Cardiac muscle cell (in vitro differentiated cells and primary cell): ENCODE measurements at places on chromosomes 13 and 19. TPM values are rescaled to one million over a fixed set of nuclear protein-coding genes. Genes with fewer than 3 reads are reported as not detected.

Gene SPACA7
- total RNA-seq = not detected in 2 replicates

Gene CD22
- total RNA-seq = 0.28 and 0.51 TPM in 2 replicates

Gene GPR4
- 0.14 TPM in 1 of 2 replicates, not detected in the other for total RNA-seq

Gene ZNF136
- 5.2 and 22.5 TPM in 2 replicates for total RNA-seq

Gene BCL2L12
- 39.4 and 41.3 TPM in 2 replicates for total RNA-seq

Gene MBD3L3
- not detected in 2 replicates for total RNA-seq

Gene IGSF23
- total RNA-seq = not detected in 2 replicates

Gene VSTM2B
- 0.39 TPM in 1 of 2 replicates, not detected in the other for total RNA-seq

Gene SNRPD2
- total RNA-seq = 258 and 298 TPM in 2 replicates

Gene SULT2A1
- total RNA-seq = not detected in 2 replicates

GRCh38 chr13:71935166-71935840 lies 68.3 kb upstream of the DACH1 start:
- H3K27ac ChIP-seq = no peak overlapping the region
- no peaks in the 10 kb centered on the region for H3K4me1 ChIP-seq
- H3K4me3 ChIP-seq = no peak overlapping the region
- H3K36me3 ChIP-seq = no peaks in the 10 kb centered on the region
- H3K27me3 ChIP-seq = no peaks in the 10 kb centered on the region

- no peaks in the 10 kb centered on the region for H3K27me3 ChIP-seq
- no peak overlapping the region for H3K27ac ChIP-seq
- H3K4me1 ChIP-seq = peaks cover 15% of the 10 kb centered on the region
Observed at GRCh38 chr13:32443111-32443510, 15.2 kb upstream of the N4BP2L1 start.

DNA sequence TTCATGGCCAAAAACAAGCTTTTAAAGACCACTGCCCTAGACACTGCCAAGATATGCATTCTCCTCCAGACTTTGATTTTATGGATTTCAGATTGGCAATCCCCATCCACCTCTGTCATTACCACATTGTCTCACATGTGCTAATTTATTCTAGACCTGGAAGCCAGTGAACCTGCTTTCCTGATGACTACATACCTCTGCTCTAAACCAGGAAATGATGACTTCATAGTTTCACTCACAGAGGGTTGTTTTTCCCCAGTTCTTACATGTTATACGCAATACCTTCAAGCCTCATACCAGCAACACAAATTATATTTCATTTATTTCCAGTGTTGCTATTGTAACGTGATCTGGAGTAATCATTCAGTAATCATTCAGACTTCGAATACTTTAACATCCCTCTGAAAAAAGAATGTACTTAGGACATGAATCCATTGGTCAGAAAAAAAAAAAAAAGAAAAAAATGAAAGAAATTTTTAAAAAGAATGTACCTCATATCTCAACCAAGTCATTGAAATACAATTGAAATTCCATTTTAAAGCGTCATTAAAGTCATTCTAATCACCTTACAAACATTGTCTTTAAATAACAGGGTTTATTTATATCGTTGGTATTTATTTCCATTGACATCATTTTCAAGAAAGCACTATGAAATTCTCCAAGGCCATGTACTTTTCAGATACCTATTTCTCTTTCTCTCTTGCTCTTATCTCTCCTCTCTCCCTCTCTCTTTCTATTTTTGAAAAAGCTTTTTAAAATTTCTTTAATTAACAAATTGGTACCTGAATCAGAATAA lies 33.4 kb upstream of the KLF5 start:
- H3K36me3 ChIP-seq = no peaks in the 10 kb centered on the region
- no peak overlapping the region for H3K4me3 ChIP-seq
- H3K27me3 ChIP-seq = no peaks in the 10 kb centered on the region
- H3K27ac ChIP-seq = no peak overlapping the region
- no peaks in the 10 kb centered on the region for H3K4me1 ChIP-seq

DNA sequence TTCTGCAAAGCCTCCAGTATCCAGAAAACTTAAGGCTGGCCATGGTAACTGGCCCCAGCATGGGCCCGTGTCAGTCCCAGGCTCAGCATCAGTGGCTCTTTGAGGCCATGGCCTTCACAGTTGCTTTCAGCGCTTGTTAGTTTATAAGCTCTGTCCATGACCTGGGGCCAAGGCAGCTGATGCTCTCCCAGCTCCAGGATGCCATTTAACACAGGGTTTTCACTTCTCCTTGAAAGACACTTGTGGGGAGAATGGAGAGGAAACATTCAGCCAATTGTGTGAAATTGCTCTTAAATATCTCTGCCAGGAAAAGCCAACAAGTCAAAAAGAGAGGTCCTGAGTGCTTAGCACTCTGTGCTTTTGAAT lies 321.3 kb downstream of the FOXO1 start:
- no peaks in the 10 kb centered on the region for H3K27me3 ChIP-seq
- H3K4me3 ChIP-seq = no peak overlapping the region
- H3K36me3 ChIP-seq = no peaks in the 10 kb centered on the region
- no peaks in the 10 kb centered on the region for H3K4me1 ChIP-seq
- H3K27ac ChIP-seq = no peak overlapping the region

GRCh38 chr19:15104003-15104402 lies 3.2 kb upstream of the SYDE1 start:
- H3K4me1 ChIP-seq = peaks cover 6% of the 10 kb centered on the region
- no peak overlapping the region for H3K27ac ChIP-seq
- no peak for DNase-seq

- H3K27ac ChIP-seq = no peak overlapping the region
- H3K36me3 ChIP-seq = no peaks in the 10 kb centered on the region
- H3K27me3 ChIP-seq = peaks cover 36% of the 10 kb centered on the region
- no peaks in the 10 kb centered on the region for H3K4me1 ChIP-seq
- no peak overlapping the region for H3K4me3 ChIP-seq
Observed at GRCh38 chr19:47243776-47244547, 12.4 kb upstream of the CCDC9 start.

DNA sequence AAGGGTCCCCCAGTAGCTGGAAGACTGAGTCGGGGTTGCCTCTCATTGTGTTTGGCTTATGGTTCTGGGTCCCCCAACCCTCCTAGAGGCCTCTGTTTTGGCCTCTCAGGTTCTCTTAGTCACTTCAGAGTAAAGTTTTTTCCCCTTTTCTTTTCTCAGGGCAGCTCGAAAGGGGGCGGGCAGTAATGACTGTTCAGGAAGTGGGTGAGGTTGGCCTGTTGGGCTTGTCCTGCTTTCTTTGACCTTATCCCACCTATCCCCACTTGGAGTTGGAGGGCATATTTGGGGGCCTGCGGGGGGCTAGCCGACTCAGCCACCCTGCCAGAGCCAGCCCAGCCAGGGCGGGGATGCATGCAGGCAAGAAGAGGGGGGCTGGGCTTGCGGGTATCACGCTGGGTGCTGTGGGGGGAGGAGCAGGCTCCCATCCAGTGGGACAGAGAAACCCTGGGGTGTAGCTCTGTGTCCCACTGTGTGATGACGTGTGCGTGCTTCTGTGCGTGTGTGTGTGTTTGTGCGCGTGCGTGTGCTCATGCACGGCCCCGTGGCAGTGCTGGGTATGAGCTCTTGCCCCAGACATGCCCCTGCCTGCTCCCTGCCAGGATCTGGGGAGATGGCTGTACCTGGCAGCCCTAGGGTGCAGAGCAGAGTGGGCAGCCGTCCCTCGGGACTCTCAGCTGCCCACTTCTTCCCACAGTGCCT lies 1.4 kb downstream of the CIC start:
- DNase-seq = no peak
- H3K27me3 ChIP-seq = no peaks in the 10 kb centered on the region
- no peaks in the 10 kb centered on the region for H3K36me3 ChIP-seq

- no peak overlapping the region for H3K4me3 ChIP-seq
- no peaks in the 10 kb centered on the region for H3K27me3 ChIP-seq
- no peak overlapping the region for H3K27ac ChIP-seq
- DNase-seq = peak; percentile 57
Observed at GRCh38 chr13:22278336-22278929, 607.6 kb downstream of the FGF9 start.

GRCh38 chr13:34942732-34943435 lies 814 bp downstream of the NBEA start:
- DNase-seq = peak; percentile 5
- peaks cover 6% of the 10 kb centered on the region for H3K4me1 ChIP-seq
- H3K36me3 ChIP-seq = no peaks in the 10 kb centered on the region

DNA sequence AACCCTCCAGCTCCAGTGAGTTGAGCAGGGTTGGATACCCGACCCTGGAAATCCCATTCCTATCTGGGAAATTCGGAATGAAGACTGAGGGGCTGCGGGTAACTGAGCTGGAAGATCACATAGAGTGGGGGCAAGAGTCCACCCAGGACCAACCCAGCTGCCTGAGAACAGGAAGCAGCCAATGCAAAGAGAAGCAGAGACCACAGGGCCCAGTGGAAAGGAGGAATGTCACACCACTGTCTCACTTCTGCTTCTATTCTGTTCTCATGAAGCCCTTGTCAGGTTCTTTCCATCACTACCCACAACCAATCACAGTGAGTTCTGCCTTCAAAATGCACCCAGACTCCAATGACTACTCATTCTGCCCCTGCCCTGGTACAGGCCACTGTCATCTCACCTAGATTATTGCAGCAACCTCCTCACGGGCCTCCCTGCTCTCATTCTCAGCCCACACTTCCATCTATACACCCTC lies 15.3 kb downstream of the DYRK1B start:
- no peaks in the 10 kb centered on the region for H3K4me1 ChIP-seq
- no peak overlapping the region for H3K27ac ChIP-seq
- no peak overlapping the region for H3K4me3 ChIP-seq
- DNase-seq = no peak
- no peaks in the 10 kb centered on the region for H3K27me3 ChIP-seq

- DNase-seq = no peak
- no peak within 1 kb of the TSS for H3K27ac ChIP-seq
- no peaks in the 10 kb centered on the region for H3K4me1 ChIP-seq
- H3K4me3 ChIP-seq = no peak within 1 kb of the TSS
- H3K36me3 ChIP-seq = no peaks in the 10 kb centered on the region
Observed at GRCh38 chr19:41575998-41576397, at the start of gene CEACAM21. TSS of gene CEACAM21 (plus strand) at chr19:41576166. CDS start at chr19:41576275, 109 bp downstream.

- no peak overlapping the region for H3K4me3 ChIP-seq
- no peaks in the 10 kb centered on the region for H3K27me3 ChIP-seq
- no peak overlapping the region for H3K27ac ChIP-seq
- H3K4me1 ChIP-seq = no peaks in the 10 kb centered on the region
- DNase-seq = no peak
- H3K36me3 ChIP-seq = no peaks in the 10 kb centered on the region
Observed at GRCh38 chr19:18660051-18660910, 23.2 kb upstream of the CRTC1 start.

GRCh38 chr19:29268721-29269393 lies 55.9 kb upstream of the UQCRFS1 start:
- no peaks in the 10 kb centered on the region for H3K36me3 ChIP-seq
- H3K4me1 ChIP-seq = peaks cover 7% of the 10 kb centered on the region
- H3K4me3 ChIP-seq = no peak overlapping the region
- no peak overlapping the region for H3K27ac ChIP-seq

DNA sequence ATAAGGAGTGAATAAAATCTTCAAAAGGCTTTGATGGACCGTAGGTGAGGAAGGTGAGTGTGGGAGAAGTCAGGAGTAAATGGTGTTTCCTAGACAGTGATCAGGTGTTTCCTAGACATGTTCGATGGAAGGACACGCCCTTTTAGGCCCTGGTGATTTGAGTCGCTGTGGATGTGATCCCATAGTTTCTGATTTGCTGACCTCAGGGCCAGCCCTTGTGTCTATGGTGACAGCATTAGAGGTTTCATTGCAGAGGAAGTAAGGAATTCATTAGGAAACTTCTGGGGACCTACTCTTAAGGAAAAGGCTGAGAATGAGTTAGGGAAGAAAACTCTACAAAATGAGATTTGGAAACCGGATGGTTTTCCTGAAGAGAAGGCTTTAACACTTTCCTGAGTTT lies 31.5 kb upstream of the RNF113B start:
- no peak overlapping the region for H3K27ac ChIP-seq
- peaks cover 9% of the 10 kb centered on the region for H3K4me1 ChIP-seq
- H3K36me3 ChIP-seq = no peaks in the 10 kb centered on the region

DNA sequence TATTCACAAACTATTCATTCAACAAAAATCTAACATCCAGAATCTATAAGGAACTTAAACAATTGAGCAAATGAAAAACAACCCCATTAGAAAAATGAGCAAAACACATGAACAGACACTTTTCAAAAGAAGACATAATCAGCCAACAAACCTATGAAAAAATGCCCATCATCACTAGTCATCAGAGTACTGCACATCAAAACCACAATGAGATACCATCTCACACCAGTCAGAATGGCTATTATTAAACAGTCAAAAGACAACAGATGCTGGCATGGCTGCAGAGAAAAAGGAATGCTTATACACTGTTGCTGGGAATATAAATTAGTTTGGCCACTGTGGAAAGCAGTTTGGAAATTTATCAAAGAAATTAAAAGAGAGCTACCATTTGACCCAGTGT lies 487.6 kb downstream of the GPC6 start:
- H3K27me3 ChIP-seq = no peaks in the 10 kb centered on the region
- H3K36me3 ChIP-seq = no peaks in the 10 kb centered on the region
- H3K4me1 ChIP-seq = no peaks in the 10 kb centered on the region
- no peak overlapping the region for H3K27ac ChIP-seq

GRCh38 chr13:21638319-21639282 lies 32.3 kb upstream of the FGF9 start:
- no peak overlapping the region for H3K27ac ChIP-seq
- no peaks in the 10 kb centered on the region for H3K27me3 ChIP-seq
- H3K4me3 ChIP-seq = no peak overlapping the region
- no peaks in the 10 kb centered on the region for H3K36me3 ChIP-seq
- H3K4me1 ChIP-seq = no peaks in the 10 kb centered on the region
- DNase-seq = peak; percentile 37
